NCI-H1417 treated with DMSO at 0.1 percent for 48 hours (cell line): ENCODE measurements at places on chromosomes 4 and X.

GRCh38 chrX:74251006-74251930 is 52.7 kb upstream of the ZCCHC13 start:
- DNase-seq: no peak

DNA sequence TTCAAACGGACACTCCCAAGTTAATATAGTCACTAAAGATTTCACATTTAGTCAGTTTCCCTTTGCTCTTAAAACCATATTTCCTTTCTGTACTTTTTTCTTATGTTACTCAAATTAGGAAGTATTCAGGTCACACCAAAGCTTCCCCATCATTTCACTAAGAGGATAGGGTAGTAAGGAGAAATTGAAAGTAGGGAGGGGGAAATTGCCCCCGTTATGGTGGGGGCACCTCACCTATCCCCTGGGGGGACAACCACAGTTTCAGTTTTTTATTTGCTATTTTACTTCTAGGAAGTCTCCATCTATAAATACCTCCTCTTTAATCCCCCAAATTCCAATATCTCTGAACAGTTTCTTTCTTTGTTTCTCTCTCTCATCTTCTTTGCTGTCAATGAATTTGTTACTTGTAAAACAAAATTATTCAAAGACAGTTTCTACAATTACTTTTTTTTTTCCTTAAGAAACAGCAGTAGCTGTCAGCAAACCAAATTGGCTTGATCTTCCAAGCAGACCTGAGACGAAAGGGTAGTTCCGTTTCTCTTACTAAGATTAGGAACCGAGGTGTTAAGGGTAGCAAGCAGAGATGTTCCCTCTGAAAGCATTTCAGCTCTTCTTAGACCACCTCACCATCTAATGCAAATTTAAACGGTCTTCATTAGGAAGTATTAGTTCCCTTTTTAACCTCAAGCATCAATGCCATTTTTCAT is 160.2 kb upstream of the KLF3 start:
- no peak for DNase-seq

DNA sequence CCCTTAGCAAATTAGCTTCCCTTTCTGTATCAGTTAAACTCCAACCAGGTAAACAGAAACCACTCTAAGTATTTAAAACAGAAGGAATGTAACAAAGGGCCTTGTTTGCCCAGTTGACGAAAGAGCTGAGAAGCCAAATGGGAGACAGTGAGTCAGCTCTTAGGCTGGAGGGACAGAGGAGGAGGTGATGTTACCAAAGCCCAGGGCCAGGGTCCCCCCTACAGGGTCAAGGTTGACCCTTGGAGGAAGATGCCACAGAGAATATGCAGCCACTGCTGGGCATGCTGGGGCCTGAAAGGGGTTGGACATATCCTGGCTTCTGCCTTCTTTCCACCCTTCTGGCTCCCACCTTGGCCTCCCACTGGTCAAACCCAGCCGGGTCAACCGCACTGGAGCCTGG is 38.3 kb upstream of the LGI2 start:
- DNase-seq: no peak

DNA sequence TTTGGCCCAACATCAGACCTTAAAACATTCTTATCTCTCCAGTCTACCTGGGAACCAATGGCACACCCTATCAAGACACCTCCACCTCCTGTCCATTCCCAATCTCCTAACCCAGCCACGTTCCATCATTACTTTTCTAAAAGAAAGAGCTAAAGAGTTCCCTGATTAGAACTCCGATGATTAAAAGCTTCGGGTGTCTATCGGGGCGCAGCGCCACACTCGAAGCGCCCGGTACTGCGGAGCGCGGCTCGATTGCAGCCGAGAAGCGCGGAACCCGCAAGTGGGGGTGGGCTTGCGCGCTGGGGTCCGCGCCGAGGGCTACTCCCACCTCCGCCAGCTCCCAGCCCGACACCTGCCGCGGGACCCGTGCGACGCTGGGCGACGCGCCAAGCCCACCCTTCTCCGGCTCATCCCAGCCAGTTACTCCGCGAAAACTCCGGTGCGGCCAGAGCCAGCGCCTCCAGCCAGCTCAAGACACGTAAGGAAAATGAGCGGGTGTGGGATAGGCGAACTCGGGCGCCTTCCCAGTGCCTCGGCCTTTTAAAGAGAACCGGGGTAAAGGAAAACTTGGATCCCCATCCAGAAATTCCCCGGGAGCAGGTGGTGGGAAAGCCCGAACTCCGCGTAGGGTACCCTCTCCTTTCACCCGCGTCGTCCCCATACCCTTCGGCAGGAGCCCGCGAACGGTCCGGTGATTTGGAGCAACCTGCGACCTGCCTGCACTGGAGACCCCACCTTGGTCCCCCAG is 593 bp downstream of the NPY1R start:
- no peak for DNase-seq

- no peak for DNase-seq
Observed at GRCh38 chr4:21596521-21596920, 352.1 kb downstream of the KCNIP4 start.

DNA sequence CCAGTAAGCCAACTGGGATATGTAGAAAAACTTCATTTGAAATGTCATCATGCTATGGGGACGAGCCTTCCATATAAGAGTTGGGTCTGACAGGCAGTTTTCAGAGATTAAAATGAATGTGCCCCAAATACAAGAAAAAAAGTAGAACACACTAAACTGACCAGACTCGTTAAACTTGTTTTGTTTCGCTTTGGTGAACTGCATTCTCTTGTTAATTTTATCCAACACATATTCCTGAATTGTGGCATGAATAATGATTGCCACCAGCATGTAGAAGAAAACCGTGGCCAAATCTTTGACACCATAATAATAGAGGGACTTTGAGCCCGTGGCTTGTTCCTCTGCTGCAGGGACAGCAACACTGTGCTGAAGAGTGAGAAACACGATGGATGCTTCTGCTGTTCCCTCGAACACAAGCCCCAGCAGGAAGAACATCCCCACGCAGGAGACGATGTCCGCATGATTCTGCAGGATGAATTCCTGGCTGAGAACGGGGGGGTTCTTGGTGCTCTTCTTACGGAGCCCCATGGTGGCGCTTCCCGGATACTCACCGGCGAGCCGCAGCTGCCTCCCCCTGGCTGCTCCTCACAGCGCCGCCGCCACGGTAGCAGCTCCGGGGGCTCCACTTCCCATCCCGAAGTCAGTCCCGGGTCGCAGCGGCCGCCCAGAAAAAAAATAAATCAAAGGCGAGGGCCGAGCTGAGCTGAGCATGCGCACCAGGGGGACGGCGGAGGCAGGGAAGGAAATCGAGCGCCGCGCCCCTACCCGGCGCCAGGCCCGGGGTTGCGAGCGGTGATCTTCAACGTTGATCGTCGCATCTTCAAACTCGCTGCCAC is at the start of gene TRAM1L1:
Gene TRAM1L1 (minus strand): TSS at position 711 of the 836 bp plus-strand sequence. CDS start 183 bp downstream, at position 528.
- DNase-seq: peak; percentile 51

GRCh38 chr4:110480031-110480549 is 4.1 kb downstream of the ENPEP start:
- DNase-seq: no peak

- DNase-seq: no peak
Observed at GRCh38 chrX:136143711-136144110, 3.6 kb upstream of the FHL1 start.

- DNase-seq: no peak
Observed at GRCh38 chr4:134320048-134320447, 118.5 kb upstream of the PABPC4L start.

DNA sequence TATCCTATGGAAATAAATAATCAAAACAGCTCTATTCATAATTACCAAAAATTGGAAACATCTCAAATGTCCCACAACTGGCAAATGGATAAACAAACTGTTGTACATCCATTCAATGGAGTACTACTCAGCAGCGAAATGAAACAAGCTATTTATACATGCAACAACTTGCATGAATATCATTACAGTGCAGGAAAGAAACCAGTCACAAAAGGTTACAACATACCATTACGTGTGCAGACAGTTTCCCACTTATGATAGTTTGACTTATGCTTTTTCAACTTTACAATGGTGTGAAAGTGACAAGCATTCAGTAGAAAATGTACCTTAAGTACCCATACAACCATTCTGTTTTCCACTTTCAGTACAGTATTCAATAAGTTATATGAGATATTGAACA is 82.3 kb downstream of the NEK1 start:
- no peak for DNase-seq

GRCh38 chr4:14054391-14054790 is 426.9 kb upstream of the BOD1L1 start:
- DNase-seq: no peak

GRCh38 chr4:20538905-20539304 is 161.4 kb upstream of the PACRGL start:
- peak; percentile 54 for DNase-seq

DNA sequence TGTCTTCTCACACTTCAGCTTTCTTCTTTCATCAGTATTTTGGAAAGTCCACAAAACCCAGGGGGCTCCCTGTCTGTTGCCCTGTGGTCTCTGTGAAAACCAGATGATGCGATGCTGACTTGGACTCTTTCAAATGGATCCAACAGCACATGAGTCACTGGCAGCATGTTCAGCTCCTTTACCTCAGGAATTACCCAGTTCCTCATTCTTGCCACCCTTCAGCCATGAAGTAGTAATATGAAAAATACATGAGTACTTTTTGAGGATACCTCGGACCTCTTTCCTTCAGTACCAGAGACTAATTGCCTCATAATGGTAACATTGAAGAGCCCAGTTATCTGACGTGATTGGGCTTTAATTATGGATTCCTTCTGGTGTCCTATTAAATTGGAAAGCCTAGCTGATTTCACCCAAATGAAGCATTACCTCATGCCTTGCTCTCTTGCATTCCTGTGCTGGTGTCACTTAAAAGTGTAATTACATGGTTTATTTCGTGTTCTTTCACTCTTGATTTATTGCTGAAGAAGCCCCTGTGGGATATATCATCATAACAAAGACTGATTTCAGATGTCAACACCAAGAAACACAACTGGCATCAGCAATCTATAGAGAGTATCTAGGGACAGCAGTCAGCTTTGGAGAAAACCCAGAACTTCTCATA is 63.4 kb downstream of the NFKB1 start:
- no peak for DNase-seq

GRCh38 chrX:20414762-20415445 is 148.2 kb upstream of the RPS6KA3 start:
- no peak for DNase-seq

DNA sequence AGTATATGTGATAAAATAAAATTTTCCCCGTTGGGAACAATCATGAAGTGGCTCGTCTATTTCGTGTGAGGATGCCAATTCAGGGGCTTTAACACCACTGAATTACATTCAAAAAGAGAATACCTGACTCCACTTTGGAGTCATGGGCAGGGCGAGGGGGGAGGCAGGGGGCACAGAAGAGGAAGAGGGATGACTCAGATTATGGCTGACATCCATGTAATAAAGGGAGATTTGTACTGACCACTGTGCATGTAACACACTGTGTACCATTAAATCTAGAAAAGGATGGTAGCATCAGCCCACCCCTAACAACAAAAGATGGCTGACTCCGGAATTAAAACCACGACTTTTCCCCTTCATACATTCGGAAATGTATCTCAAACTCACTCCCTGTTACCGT is 1.3 kb downstream of the SLC9A7 start:
- DNase-seq: no peak

- no peak for DNase-seq
Observed at GRCh38 chr4:38242822-38243387, 282.7 kb downstream of the PTTG2 start.

GRCh38 chrX:35046660-35047296 is 104.2 kb downstream of the FAM47B start:
- no peak for DNase-seq

DNA sequence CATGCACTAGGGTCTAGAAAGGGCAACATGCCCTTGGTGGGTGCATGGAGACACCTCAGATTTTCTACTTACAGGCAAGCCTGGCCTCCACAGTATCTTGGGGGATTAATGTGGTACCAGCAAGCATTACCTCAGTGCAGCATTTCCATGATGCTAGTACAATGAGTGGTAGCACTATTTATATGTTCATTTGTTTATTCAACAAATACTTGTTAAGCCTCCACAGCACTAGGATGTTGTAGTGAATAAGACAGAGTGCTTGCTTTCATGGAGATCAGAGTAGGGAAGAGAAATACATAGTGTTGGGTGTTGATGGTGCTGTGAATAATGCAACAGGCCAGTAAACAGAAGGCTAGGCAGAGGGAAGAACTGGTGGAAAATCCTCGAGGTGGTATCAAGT is 133.4 kb downstream of the KLHL8 start:
- DNase-seq: no peak

DNA sequence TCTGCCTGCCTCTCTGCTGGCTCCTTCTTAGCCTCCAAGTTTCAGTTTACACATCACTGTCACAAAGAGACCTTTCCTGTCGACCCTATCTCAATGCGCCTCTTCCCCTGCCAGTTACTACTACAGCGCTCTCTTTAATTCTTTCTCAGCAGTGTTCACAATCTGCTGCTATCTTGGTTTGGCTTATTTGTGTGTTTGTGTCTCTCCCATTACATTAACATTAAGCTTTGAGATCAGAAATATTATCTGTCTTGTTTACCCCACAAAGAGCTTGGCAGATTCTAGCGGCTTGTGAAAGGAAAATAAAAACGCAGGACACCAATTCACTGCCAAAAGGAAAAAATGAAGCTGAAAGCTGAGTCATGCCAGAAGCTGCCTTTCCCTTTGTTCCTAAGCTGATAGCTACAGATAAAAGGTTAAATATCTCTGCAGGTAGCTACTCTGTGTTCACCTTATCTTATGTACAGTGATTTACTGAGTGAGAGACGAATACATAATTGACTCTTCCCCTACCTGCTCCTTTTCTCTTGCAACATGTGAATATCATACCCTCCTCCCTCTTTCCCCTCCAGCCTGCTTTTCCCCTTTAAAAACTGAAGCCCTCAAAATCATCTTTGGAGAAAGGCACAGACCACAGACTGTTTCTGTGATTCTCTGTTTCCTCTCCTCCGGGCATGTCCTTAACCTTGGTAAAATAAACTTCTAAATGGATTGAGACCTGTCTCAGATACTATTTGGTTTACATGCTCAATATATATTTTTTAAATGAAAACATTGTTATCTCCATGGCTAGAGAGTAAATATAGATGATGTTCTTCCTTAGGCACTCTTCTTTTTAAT is 19.3 kb upstream of the SLC9A7 start:
- no peak for DNase-seq

GRCh38 chr4:140986045-140986444 is 147.2 kb downstream of the RNF150 start:
- DNase-seq: no peak

GRCh38 chr4:87270144-87270543 is 49.7 kb upstream of the KLHL8 start:
- peak; percentile 6 for DNase-seq
